Mesenteric fat pad (tissue), 1 donor: ENCODE measurements at places on chromosomes 1 and 21. TPM values are rescaled to one million over a fixed set of nuclear protein-coding genes. Genes with fewer than 3 reads are reported as not detected.

DNA sequence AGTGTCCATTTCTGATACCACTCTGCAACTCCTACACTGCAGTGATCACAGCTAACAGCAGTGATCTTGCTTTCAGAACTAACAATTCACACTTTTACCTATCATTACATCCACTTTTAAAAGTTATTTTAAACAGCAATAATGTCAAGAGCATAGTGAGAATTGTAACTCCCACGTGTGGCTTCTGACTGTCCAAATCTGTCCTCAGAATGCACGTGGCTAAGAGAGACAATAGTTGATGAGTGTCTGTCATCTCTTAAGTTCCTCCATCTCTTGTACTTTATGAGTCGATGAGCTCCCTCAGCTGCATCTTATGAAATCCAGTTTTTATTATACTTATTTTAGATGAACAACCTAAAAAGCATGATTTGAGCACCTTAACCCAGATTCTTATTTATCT is 16.5 kb upstream of the CFHR5 start:
- DNase-seq: no peak

EPHA8 gene
- not detected for total RNA-seq

DNA sequence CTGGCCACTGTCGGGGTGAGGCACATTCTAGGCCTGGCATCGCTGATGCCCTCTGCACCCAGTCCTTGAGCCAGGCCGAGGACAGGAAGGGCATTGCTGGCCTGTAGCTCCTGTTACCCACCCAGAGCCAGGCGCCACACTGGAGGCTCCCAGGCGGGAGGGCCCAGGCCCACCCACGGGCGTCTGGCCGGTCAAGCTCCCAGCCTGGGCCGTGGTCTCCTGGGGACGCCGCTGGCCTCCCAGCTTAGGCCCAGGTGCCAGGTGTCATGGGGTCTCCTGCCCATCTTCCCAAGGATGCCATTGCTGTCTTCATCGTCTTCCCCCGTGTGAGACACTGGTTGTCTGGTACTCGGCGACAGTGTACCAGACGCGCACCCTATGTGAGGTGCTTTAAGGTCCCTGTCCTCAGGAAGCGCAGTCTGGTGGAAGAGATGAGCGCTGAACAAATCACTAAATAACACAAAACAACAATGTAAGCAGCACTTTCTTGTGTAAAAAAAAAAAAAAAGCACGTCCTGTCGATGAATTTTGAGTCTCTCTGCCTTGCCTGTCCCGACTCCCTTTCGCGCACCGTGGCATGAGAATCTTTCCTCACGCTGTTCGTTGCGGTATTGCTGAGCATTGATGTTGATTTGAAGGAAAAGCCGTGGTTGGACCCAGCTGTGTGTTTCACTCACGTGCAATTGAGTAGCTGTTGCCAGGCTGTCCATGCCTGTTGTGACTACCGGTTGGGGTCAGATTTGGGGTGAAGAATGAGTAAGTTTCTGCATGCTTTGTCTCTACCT is 27.0 kb upstream of the TRAPPC10 start:
- DNase-seq: no peak

BRINP3 gene
- total RNA-seq: not detected

ANGPTL7 gene
- total RNA-seq: 0.42 TPM

- DNase-seq: no peak
These were observed 5.3 kb downstream of the SLAMF7 start for GRCh38 chr1:160744199-160744851.

DMRTA2 gene
- total RNA-seq: not detected

DNA sequence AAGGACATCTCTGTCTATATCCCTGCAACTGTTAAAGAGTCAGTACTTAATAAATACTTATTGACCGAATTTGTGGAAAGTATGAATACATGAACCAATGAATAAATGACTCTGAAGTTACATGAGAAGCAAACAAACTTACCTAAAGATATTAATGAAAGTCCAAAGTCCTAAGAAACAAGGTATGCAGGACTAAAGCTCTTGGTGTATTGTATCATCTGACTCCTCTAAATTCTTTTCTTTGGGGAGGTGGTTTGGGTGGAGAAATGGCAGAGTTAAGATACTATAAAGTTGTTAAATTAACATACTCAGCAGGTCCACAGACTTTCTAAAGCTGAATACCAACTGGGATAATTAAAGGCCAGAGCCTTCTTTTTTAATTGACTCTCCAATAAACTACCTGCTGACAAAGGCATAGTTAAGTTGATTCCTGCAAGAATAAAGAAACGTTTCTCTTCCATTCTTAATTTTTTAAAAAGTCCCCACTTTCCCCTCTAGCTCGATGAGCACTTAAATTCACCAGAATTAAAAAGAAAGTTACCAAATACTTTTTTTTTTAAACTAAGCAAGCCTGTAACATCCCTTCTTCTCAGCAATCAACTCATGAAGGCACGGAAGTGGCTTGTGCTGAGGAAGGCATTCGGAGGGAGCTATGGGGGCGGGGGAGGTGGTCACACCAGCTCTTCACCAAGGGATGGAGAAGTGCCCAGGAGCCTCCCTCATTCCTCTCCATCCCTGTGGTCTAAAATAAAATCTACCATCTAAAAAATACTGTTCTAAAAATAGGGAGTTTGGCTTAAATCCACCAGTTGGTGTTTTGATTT is 61.1 kb downstream of the GADD45A start:
- DNase-seq: no peak

GRCh38 chr1:201636097-201636496 is 97.2 kb downstream of the NAV1 start:
- no peak for DNase-seq

ESRRG gene
- 1.9 TPM for total RNA-seq

GRCh38 chr1:205630651-205631009 is 1.2 kb downstream of the ELK4 start:
- no peak for DNase-seq

OR6F1 gene
- not detected for total RNA-seq
